Heart left ventricle (tissue), 16 donors: ENCODE measurements at places on chromosomes 3 and 15. TPM values are rescaled to one million over a fixed set of nuclear protein-coding genes. Genes with fewer than 3 reads are reported as not detected.
A peak's percentile ranks its signal among the peaks of the same experiment; 100 is the strongest.

The DUOXA1 gene
- total RNA-seq: 0.27 TPM

The GOLGA8Q gene
- 1.1 TPM for total RNA-seq

The ITIH1 gene
- total RNA-seq: 0.21 TPM

The C2CD4A gene
- total RNA-seq: not detected

DNA sequence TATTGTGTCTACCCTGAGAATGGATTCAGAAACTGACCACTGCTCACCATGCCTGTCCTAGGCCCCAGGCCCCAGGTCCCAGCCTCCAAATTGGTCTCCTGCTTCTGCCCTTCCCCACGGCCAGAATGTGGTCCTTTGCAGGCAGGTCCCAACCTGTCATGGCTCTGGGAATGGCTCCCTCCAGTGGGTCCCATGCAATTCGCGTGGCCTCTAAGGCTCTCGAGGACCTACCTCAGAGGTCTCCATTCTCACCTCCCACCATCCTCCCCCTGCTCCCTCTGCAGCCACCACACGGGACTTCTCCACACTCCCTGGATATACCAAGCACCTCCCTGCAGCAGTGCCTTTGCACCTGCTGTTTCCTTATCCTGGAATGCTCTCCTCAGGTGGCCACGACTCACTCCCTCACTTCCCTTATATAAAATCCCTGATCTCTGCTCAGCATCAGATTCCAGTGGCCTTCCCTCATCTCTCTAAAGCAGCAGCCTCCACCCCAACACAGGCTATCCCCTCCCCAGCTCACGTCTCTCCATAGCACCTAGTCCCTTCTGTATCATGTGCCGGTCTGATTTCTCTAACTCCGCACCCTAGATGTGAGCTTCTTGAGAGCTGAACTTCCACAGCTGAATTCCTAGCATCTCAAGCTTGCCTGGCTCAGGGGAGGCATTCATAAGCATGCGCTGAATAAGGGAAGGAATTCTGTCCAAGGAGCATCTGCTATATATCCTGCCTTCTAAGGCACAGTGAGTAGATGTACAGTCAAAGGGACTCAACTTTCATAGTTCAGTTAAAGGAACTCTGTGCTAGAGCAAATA lies 56.9 kb downstream of the ARRDC4 start:
- no peaks in the 10 kb centered on the region for H3K36me3 ChIP-seq
- no peaks in the 10 kb centered on the region for H3K27me3 ChIP-seq
- H3K4me3 ChIP-seq: no peak overlapping the region

GRCh38 chr3:123883701-123884202 lies 380 bp downstream of the MYLK start:
- no peaks in the 10 kb centered on the region for H3K27me3 ChIP-seq
- H3K27ac ChIP-seq: no peak overlapping the region
- DNase-seq: no peak
- peaks cover 13% of the 10 kb centered on the region for H3K4me1 ChIP-seq
- H3K4me3 ChIP-seq: peak overlapping the region; percentile 55

DNA sequence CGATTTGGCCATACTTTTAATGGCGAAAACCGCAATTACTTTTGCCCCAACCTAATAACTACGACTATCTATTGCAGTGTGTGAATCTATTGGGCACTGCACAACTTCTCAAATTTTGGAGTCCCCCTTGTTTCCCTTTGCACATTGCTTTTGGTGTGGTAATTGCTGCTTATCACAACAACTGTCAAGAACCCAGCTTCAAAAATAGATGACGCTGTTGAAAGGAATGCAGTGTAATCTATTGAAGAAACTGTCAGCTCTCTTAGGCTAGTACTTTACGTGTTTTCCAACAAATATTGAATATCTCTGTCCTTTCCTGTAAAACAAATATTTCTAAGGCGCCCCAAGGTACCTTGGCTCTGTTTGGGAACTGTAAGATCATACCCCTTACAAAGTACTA lies 222.8 kb upstream of the UBE2E2 start:
- no peak overlapping the region for H3K4me3 ChIP-seq
- no peak overlapping the region for H3K27ac ChIP-seq
- no peak for DNase-seq
- no peaks in the 10 kb centered on the region for H3K36me3 ChIP-seq
- no peaks in the 10 kb centered on the region for H3K27me3 ChIP-seq
- peaks cover 15% of the 10 kb centered on the region for H3K4me1 ChIP-seq

DNA sequence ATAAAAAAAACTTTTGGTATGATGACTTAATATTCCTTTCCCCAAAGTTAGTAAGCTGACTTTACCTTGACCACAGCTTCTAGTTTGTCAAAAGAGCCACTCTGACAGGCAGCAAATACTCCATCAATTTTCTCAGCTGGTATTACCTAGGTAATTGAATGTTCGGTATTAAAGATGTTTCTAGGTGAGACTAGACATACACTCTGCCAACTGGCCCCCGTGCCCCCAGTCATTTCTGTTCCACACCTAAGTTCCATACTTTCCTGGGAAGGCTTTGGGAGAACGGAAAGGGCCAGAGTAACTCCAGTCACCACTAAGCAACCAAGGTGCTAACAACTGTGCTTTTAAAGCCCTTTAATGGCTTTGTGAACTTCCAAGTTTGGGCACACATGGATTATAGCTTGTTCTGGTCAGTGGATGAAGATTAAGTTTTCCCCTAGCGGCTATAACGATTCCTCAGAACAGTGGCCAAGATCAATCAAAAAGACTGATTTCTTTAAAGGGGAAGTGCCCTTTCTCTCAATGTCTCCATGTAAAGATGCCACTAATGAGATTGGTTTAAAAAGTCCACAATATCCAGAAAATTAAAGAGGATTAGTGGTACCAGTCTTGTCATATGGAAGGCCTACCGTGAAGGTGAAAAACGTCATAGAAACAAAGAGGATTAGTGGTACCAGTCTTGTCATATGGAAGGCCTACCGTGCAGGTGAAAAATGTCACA lies 7.0 kb downstream of the EIF4A2 start:
- no peak overlapping the region for H3K27ac ChIP-seq
- peaks cover 45% of the 10 kb centered on the region for H3K4me1 ChIP-seq
- no peak overlapping the region for H3K4me3 ChIP-seq
- H3K27me3 ChIP-seq: no peaks in the 10 kb centered on the region

GRCh38 chr15:96891046-96891445 lies 560.5 kb downstream of the NR2F2 start:
- H3K4me3 ChIP-seq: peak overlapping the region; percentile 35
- H3K4me1 ChIP-seq: no peaks in the 10 kb centered on the region
- H3K27me3 ChIP-seq: no peaks in the 10 kb centered on the region

DNA sequence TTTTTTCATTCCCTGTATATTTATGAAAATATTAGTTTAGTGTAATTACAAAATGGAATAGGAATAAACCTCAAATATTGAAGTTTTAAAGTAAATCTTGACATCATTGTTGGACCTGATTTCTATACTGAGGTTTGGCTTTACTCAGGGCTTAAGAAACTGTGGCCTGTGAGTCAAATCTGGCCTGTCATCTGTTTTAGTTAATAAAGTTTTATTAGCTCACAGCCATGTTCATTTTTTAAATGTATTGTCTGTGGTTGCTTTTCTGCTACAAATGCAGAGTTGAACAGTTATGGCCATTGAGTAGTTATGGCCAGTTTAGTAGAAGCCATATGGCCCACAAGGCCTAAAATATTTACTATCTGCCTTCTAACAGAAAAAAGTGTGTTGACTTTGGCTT lies 80.7 kb downstream of the DIPK2A start:
- no peak overlapping the region for H3K27ac ChIP-seq
- DNase-seq: no peak
- H3K4me1 ChIP-seq: no peaks in the 10 kb centered on the region
- no peaks in the 10 kb centered on the region for H3K36me3 ChIP-seq
- H3K27me3 ChIP-seq: no peaks in the 10 kb centered on the region

DNA sequence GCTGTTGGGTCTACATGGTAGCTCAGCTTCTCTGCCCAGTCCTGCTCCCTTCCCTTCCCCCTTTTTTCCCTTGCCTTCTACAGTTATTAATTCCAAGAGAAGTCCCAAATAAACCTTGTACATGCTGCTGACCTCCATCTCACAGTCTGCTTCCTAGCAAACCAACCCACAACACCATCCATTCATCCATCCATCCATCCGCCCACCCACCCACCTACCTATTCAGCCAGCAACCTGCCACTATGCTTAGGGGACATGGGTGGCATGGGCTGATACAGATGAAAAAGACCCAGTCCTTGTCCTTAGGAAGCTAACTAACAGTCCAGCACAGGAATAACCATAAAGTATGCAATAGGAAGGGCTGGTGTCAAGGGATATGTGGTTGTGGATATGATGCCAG lies 5.7 kb downstream of the TNFAIP8L3 start:
- H3K36me3 ChIP-seq: no peaks in the 10 kb centered on the region
- no peak for DNase-seq
- H3K27me3 ChIP-seq: no peaks in the 10 kb centered on the region
- H3K27ac ChIP-seq: no peak overlapping the region
- H3K4me3 ChIP-seq: no peak overlapping the region

DNA sequence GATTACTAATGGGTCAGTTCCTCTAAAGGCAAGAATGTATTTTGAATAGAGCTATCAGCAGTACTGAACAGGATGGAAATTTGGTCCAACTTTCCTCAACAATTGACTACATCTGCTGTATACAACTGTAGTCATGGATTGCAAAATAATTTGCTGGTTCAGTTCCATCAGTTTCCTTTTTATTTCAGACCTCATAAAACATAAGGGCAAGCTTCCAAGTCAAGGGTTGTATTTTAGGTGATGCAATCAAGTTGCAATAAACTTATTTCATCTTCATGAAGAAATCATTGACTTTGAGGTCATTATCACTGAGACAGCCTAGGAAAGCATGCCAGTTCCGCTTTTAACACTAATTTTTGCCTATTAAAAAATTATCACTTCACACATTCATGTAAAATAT lies 90.4 kb upstream of the TSEN2 start:
- no peak for DNase-seq
- no peaks in the 10 kb centered on the region for H3K27me3 ChIP-seq
- H3K4me1 ChIP-seq: no peaks in the 10 kb centered on the region
- no peaks in the 10 kb centered on the region for H3K36me3 ChIP-seq

- H3K4me3 ChIP-seq: no peak overlapping the region
- no peaks in the 10 kb centered on the region for H3K36me3 ChIP-seq
- no peaks in the 10 kb centered on the region for H3K27me3 ChIP-seq
- no peak for DNase-seq
- H3K4me1 ChIP-seq: no peaks in the 10 kb centered on the region
Measured at GRCh38 chr3:133054586-133054985, 16.4 kb downstream of the TMEM108 start.

DNA sequence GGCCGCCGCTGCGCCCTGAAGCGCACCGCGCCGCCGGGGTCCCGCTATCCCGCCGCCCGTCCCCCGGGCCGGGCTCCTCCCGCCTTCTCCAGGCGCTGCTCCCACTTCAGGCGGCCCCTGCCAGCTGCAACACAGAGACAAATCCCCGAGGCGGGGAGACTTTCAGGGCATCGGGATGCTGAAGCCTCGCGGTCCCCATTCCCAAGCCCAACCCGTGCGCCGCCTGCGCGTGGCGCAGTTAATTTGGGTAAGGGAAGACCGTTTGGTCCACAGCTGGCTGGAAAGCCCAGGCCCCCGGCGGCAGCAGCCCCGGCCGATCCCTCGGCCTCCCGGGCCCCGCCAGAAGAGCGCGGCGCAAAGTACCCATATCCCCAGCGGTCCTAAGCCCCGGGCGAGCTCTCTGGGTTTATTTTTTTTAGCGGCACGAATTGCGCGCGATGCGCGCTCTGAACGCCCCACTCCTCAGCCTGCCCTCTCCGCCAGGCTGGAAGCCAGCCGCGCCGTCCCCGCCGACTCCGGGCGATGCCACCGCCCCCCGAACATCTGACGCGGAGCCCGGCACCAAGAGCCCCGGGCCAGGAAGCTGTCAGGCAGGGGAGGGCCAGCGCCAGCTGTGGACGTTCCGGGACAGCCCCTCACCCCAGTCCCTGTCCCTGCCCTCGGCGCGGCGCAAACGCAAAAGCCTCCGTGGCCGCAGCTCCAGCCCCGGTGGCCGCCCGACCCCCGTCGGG lies 517 bp downstream of the FBN1 start:
- DNase-seq: peak; percentile 50
- peak overlapping the region; percentile 85 for H3K27ac ChIP-seq
- H3K4me1 ChIP-seq: peaks cover 3% of the 10 kb centered on the region

DNA sequence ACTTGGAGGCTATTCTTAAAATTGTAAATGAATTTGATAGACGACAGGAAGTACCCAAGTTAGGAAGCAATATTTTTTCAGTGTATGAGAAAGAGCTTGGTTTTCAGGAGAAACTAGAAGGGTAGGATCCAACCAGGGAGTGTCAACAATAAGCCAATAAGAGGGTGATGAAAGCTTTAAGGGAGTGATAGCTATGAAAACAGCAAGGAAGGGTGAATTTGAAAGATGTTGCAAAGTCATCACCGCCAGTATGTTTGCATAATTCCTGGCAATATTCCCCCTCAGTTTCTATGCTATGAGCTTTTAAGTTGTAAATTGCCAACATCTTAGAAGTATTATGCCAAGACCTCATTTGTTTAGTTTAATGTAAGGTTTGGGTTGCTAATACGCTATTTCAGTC lies 11.8 kb upstream of the CSTA start:
- H3K27me3 ChIP-seq: no peaks in the 10 kb centered on the region
- no peak overlapping the region for H3K4me3 ChIP-seq
- no peak for DNase-seq
- no peaks in the 10 kb centered on the region for H3K36me3 ChIP-seq
- peaks cover 9% of the 10 kb centered on the region for H3K4me1 ChIP-seq

DNA sequence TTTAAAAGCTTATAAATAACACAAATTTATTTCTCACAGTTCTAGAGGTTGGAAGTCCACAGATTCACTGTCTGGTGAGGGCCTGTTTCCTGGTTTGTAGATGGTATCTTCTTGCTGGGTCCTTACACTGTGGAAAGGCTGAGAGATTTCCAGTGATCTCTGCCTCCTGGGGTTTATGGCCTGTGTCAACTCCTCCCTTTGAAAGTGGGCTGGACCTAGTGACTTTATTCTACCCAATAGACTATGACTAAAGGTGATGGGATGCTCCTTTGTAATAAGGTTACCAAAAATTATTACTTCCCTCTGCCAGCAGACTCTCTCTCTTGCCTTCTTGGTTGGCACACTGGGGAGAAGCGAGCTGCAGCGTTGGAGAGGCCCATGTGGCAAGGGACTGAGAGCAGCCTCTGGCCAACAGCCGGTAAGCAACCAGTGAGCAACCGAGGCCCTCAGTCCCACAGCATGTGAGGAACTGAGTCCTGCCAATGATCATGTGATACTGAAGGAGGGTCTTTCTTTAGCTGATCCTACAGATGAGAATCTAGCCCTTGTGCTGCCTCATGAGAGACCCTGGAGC lies 14.0 kb upstream of the COPG1 start:
- no peaks in the 10 kb centered on the region for H3K4me1 ChIP-seq
- H3K36me3 ChIP-seq: no peaks in the 10 kb centered on the region
- H3K4me3 ChIP-seq: no peak overlapping the region
- no peak overlapping the region for H3K27ac ChIP-seq
- DNase-seq: no peak
